Naive thymus-derived CD8-positive, alpha-beta T cell (primary cell): ENCODE measurements at places on chromosomes 13 and 19.

- no peak for DNase-seq
Measured at GRCh38 chr19:10823690-10824089, 12.3 kb downstream of the TMED1 start.

DNA sequence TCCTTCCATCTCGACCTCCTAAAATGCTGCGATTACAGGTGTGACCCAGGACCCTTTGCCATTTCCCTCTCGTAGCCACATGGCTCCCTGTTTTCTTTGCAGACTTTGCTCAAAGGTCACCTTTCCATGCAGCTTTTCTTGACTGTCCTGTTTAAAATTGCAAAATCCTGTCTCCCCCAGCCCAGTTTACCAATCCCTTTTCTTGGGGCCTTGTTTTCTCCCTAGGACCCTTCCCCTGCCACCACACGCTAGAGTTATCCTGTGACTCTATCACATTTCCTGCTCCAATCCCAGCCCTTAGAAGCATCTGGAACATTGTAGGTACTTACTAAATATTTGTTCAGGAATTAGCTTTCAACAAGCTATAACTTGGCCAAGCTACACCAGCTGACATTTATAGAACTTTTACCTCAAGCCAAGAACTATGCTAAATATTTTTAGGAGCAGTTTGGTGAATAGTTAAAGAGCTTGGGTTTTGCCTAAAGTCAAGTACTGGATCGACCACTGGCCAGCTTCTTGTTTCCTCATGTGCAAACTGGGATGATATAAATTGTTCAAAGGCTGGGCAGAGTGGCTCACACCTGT lies 9.1 kb upstream of the SERTAD3 start:
- no peak for DNase-seq

DNA sequence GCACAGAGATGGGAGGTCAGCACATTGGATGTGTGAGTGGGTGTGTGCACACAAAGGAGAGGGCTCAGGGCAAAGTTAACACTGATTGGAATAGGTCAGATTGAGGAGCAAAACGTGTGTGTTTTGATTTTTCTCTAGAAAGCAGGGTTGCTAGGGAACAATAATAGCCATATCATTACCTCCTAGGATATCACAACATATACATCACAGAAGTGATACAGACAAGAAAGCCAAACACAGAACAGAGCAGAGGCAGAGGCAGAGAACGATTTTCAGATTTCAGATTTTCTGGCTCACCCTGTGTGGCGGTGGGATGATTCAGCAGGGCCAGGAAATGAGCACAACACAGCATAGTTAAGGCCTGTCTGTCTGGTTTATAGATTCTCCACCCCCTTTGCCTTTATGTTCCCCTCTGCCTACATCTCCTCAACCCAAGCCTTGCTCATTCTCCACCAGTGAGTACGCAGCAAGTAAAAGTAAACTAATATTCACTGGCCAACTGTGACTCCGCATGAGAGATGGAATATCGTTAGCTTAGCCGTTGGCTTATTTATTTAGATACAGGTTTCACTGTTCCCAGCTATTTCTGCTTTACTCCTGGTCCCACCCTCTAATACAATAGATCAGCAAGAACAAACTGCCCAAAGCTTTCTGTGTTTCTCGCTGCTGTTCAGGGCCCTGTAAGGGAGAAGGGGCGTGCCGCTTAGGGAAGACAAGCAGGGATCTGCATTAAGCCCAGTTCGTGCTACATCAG lies 182.7 kb upstream of the TSC22D1 start:
- no peak for DNase-seq

- no peak for DNase-seq
Measured at GRCh38 chr13:42364613-42365000, 92.7 kb downstream of the AKAP11 start.

DNA sequence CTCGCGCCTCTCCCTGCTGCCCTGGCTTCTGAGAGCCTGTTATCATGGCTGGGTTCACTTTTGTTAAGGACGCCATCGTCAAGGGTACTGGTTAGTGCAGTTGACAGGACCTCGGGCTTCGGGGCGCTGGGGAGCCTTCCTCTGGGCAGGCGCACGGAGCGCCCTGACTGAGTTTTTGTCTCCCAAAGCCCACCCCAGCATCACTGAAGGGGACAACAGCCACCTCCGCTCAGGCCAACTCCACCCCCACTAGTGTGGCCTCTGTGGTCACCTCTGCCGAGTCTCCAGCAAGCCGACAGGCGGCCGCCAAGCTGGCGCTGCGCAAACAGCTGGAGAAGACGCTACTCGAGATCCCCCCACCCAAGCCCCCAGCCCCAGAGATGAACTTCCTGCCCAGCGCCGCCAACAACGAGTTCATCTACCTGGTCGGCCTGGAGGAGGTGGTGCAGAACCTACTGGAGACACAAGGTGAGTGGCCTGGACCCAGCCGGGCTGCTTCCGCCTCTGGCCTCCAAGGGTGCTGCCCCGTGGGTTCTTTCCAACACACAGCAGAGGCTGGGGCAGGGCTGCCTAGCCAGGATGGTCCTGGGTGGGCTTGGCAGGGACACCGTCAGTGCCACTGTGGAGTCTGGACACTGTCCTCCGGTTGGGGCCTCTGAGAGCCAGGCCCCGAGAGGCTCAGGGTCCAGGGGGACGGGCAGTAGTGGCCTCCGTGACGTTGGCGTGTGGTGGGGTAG lies 16.9 kb downstream of the TSSK6 start:
- no peak for DNase-seq

DNA sequence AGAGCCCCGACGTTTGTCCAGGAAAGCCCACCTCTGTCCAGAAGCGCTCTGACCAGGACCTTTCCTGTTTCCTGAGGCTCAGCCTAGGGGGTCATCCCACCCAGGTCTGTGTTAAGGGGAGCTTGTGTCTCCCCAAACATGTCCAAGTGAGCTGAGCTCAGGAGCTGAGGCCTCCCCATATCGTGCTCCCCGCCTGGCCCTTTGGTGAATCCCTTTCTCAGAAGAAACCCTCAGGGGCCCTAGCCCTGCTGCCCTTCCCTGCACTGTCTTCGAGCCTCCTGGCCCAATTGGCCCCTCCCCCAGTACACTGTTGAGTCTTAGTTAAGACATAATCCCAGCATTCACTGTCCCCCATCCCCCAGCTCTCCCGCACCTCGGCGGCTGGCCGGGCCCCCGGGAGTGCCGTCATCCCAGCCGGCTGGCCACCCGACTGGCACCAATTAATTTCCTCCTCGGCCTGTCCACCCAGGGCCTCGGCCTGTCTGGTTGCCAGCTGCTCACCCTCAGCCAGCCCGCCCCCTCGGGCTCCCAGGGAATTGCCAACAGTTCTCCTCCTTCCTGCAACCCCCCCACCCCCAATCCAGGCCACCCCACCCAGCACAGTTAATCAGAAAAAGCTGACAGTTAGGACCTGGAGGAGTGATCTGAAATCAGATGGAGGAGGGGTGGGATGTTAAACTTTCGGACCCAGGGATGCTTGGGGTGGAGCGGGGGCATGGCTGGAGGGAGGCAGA lies 13.6 kb downstream of the IER2 start:
- peak; percentile 37 for DNase-seq

- no peak for DNase-seq
Measured at GRCh38 chr13:82436099-82436585, 1446.1 kb downstream of the SLITRK1 start.

DNA sequence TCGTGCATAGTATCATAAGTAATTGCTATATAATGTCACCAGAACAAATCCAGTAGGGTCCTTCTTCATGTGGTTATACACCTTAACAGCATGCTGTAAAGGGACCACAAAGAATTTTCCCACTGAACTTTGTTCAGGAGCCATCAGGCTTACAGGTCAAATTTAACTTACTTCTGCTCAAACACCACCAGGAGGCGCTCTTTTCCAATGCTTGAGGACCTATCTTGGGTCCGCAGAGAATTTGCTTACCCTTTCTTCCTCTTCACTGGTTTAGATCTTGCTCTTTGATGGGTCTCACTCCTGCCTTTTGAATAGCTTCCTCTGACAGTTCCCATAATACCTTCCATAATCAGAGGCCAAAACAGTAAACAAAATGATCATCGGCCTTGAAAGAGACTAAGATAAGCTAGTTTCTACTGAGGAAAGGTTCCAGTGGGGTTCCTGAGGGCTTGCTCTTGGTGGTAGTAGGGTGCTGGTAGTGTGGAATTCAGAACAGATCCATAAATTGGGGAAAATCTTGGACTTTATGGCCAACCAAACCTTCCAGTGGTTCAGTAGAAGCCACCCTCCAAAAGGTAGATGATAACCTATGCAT lies 37.4 kb downstream of the SCGB2B2 start:
- DNase-seq, result peak; percentile 72

DNA sequence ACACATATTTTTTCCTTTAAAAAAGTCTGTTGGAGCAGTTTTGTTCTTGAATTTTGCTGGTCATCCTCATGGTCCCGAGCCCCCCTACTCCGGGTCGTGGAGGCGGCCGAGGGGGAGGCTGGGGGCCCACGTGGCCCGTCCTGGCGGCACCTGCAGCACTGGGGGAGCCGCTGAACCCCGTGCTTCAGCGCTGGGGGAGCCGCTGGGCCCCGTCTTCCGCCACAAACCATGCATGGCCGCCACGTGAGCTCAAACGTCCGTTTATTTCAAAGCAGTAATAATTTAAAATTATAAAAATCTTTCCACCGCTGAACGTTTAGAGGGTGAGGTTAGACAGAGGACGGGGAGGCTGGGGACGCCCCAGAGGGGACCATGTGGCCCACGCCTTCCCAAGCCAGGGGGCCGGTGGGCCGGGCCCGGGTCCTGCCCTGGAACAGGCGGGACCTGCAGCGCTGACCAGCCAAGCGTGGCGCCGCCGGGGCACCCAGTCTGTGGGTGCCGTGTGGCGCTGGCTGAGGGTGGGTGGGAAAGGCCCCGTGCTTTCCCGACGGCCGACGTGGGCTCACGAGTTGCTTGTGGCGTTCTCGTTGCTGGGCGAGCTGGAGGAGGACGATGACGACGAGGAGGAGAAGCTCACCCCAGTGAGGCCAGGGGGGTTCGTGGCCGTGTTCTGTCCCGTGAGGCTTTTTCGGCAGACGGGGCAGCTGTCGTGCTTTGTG lies 8.0 kb downstream of the FGF22 start:
- DNase-seq, result no peak

GRCh38 chr13:33999811-34000605 lies 182.1 kb downstream of the RFC3 start:
- DNase-seq, result no peak

GRCh38 chr13:85543144-85543543 lies 256.1 kb downstream of the SLITRK6 start:
- no peak for DNase-seq

GRCh38 chr19:9132422-9132821 lies 5.7 kb upstream of the OR7G3 start:
- no peak for DNase-seq

GRCh38 chr13:31199527-31199848 lies 287 bp upstream of the B3GLCT start:
- no peak for DNase-seq

DNA sequence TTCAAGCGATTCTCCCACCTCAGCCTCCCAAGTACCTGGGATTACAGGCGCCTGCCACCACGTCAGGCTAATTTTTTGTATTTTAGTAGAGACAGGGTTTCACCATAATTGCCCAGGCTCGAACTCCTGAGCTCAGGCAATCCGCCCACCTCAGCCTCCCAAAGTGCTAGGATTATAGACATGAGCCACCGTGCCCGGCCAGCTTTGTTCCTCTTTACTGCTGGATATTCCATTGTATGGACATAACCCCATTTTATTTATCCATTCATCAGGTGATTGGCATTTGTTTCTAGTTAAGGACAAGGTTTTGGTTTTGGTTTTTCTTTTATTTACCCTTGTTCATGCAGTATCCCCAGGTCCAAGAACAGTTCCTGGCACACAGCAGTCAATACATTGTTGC lies 4.1 kb upstream of the RPS9 start:
- no peak for DNase-seq

DNA sequence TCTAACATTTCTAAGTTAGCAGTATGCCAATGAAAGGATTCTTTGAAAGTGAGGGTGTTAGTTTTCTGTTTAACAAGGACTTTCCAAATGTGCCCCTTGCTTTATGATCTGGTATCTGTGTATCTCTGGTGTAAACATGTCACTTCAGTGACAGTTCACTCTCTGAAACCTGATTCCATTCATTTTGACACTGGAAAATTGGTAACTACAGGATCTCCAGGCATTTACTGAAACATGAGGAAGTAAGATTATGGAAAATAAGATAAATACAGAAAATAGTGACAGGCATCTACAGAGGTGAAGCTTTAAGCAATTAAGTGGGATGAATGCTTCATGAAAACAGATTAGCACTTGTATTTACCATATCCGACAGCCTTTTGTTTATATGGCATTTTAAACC lies 101.6 kb upstream of the MYO16 start:
- no peak for DNase-seq

DNA sequence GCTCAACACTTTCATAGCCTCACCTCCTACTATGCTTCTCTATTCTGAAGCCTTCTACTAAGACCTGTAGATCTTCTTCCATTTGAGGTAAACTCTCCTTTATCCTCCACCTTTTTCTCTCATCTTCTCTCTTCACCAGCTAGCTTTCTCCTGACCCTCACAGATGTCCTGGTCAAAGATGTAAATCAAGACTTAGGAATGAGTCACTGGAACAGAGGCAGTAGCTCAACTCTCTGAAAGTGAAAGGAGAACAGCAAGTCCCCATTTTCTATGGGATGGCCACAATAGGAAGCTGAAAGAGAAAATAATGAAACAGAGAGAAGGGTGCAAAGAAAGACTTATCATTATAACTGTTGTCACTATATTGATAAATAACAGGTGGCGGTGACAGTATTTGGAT lies 86.1 kb upstream of the DOCK9 start:
- DNase-seq, result no peak

GRCh38 chr13:22227895-22228294 lies 557.0 kb downstream of the FGF9 start:
- DNase-seq, result no peak

GRCh38 chr19:45632468-45633196 lies 6.6 kb downstream of the EML2 start:
- no peak for DNase-seq

DNA sequence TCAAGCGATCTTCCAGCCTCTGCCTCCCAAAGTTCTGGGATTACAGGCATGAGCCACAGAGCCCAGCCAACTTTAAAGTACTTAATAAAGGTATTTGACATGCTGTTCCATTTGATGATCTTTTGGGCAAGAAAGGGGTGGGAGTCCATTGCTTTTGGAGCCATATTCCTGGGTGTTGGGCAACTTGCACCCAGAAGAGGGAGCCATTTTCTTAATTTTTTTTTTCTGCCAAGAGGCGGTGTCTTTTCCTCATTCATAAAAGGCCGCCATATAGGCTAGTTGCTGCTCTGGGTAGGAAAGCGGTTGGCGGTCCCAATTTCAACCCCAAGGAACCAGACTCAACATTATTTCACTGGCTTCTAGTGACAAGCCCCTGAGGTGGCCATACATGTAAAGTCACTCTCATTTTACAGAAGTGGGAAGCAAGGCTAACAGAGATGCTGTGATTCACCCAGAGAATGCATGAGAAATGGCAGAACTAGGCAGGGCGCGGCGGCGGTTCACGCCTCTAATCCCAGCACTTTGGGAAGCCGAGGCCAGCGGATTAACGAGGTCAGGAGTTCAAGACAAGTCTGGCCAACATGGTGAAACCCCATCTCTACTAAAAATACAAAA lies 139.6 kb downstream of the CACNA1A start:
- DNase-seq, result no peak

- no peak for DNase-seq
Measured at GRCh38 chr19:39307046-39307821, 11.0 kb downstream of the IFNL1 start.
